ENCODE measurements at places on chromosomes 4 and X.
A peak's percentile ranks its signal among the peaks of the same experiment; 100 is the strongest.

- DNase-seq: no peak
Observed at GRCh38 chr4:17112292-17112659, 213.8 kb upstream of the LDB2 start.

DNA sequence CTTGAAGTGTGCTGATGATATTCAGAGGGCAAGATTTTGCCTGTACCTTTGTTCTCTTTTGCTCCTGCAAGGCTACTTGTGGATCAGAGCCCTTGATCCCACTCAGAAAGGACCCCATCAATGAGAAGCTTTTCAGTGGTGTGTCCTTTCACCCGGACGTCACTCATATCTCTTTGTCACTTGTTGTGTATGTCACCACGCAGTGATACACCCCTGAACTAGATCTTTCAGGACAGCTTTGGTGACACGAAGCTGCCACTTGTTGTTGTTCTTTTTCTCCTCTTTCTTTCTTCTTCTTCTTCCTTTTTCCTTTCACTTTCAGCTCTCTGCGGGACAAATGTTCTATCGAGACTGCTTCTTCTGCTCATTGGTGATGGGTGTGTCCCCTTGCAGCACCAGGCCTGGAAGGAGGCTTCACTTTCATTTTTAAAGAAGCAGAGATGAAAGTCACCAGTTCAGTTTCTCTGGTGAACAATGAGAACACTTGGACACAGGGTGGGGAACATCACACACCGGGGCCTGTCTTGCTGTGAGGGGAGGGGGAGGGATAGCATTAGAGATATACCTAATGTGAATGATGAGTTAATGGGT lies 83.6 kb downstream of the NBDY start:
- no peak for DNase-seq

GRCh38 chr4:6892190-6892908 lies 17.3 kb upstream of the TBC1D14 start:
- DNase-seq: no peak

DNA sequence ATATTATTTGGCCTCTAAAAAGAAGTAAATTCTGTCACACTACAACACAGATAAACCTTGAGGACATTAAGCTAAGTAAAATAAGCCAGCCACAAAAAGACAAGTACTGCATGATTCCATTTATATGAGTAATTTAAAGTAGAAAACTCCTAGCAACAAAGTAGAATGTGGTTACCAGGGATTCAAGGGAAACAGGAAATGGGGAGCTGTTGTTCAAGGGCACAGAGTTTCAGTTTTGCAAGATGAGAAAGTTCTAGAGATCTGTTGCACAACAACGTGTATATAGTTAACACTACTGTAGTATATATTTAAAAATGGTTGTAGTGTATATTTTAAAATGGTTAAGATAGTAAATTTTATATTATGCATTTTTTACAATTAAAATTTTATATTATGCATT lies 25.4 kb downstream of the SEC31A start:
- DNase-seq: no peak

GRCh38 chr4:158756588-158756987 lies 12.2 kb upstream of the FNIP2 start:
- no peak for DNase-seq

DNA sequence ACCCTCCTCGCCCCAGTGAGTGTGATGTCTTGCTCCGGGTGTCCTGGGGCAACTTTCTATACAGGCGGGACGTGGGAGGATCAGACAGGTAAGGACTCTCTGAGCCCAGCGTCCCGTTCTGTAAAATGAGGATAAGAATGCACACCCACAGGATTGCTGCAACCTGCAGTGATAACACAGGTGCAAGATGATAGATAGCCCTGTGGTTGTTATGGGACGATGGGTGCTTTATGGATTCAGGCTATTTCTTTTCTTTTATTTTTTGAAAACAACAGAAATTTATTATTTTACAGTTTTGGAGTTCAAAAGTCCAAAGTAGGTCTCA lies 28.6 kb downstream of the BEX3 start:
- no peak for DNase-seq

DNA sequence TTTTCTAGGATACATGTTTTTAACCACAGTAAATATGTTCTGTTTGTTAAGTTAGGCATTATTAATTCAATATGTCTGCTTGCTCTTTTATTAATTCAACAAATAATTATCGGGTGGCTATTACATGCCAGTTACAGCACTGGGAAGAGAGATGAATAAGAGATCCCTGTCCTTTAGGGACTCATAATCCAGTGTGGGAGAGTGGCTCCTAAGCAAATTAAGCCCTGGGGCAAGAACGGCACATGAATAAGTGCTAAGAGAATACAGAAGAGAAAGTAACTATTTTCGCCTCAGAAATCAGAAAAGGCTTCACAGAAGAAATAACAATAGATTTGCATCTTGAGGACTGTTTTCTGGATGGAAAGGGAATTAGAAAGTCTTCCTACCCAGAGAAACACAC lies 236.7 kb downstream of the NR3C2 start:
- no peak for DNase-seq

- peak; percentile 95 for DNase-seq
Observed at GRCh38 chr4:2418650-2419571, at the start of gene CFAP99. Gene CFAP99 (plus strand): TSS chr4:2418955.

- DNase-seq: no peak
Observed at GRCh38 chr4:87732033-87732765, 67.2 kb upstream of the IBSP start.

GRCh38 chr4:183722731-183723560 lies 63.9 kb downstream of the TRAPPC11 start:
- peak; percentile 74 for DNase-seq

DNA sequence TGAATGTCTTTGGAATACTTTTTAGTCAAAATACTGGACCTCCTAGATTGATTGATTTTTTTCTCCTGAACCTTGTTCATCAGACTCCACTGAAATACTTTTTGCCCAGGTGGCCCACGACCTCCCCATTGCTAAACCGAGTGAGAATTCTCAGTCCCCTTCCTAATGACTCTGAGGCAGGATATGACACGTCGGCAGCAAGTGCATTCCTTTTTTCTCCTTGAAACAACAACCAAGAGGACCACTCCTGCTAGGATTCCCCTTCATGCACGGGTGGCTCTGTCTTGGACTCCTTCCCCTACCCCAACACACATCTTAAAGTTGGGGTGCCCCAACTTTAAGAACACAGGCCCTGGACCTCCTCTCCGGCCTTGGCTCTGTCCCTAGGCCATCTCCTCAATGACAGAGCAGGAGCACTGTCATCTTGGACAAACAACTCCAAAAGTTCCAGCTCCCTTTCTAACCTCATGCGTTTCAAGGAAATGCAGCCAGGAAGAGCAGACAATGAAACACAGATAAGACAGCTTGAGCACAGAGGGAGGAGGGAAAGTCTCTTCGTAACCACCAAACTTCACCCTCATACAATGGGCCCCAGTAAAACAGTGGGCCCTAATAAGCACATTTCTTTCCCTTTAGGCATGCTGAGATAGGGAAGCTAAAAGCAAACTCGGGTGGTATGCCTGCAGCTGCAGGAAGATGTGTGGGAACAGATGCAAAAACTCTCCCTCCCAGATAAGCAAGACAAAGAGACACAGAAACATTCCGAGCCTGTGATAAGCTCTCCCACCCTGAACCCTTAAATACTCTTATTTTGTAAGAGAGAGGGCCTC lies 33.9 kb downstream of the ZBTB49 start:
- DNase-seq: no peak

- DNase-seq: no peak
Observed at GRCh38 chrX:68183612-68184214, 249.6 kb downstream of the OPHN1 start.

- DNase-seq: no peak
Observed at GRCh38 chrX:19403696-19404095, 60.0 kb downstream of the PDHA1 start.

- peak; percentile 84 for DNase-seq
Observed at GRCh38 chrX:13090339-13091110, 46.1 kb upstream of the FAM9C start.

DNA sequence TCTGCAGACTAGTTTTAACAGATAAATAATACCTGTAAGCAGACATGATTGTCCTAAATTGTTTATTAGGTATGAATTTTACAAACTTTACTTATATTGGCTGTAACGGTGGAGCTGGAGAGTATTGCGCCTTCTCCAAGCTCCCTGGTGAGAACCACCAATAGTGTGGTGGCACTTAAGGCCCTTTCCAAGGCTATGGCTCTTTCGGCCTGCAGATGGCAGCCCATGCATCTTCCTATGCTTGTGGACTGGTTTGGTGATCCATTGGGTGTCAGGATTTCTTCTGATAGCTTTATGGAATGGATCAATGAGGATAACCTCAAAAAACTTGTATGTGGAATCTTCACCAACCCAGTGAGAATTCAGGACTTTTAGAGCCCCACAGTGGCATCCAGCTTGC lies 7.8 kb downstream of the LARP1B start:
- DNase-seq: no peak

- DNase-seq: no peak
Observed at GRCh38 chr4:147582386-147583060, 34.7 kb upstream of the TMEM184C start.

DNA sequence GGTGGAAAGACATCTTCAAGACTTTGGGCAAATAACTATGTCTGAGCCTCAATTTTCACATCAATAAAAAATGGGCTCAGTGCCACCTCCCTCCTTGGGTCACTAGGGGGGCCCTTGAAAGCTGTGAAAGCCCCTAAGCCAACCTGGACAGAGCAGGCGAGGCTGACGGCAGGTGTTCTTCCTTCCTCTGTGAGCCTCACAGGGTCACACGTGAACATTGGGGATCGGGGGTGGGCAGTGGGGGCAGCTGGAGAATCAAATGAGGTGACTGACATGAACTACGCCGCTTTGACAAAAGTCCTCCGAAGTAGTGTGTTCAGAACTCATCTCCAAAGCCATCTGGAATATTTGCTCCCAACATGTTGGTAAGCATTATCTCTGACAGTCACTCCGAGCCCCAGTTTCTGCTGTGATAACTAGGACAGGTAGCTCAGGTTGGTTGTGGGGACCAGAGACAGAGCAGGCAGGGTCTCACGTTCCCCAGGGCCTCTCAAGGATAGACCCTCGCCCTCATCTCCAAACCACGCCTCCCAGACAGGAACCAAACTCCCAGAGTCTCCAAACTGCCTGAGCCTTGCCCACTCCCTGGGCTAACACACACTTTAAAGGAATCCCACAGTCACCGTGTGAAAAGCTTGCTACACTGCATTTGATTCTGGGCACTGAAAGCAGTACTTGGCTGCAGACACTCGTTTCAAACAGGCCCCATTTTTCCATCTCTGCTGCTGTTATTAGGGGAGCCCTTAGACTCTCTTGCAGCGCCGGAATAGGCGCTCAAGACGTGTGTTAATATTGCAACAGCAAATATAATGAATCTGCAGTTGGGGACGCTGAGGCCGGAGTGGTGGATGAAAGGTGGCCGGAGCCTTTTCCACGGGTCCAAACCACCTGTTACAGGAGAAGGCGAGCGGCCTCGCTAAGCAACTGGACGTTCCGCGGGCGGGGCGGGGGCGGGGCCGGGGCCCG lies 717 bp upstream of the WFS1 start:
- no peak for DNase-seq

All from T-helper 2 cell (primary cell).